ENCODE measurements at places on chromosomes 3 and 15. TPM values are rescaled to one million over a fixed set of nuclear protein-coding genes. Genes with fewer than 3 reads are reported as not detected.
A peak's percentile ranks its signal among the peaks of the same experiment; 100 is the strongest.

Gene LIPC
- total RNA-seq = not detected

Gene SNTN
- not detected for total RNA-seq

Gene TFDP2
- 20.8 TPM for total RNA-seq

- peak; percentile 84 for ATAC-seq
Observed at GRCh38 chr15:63466378-63467192, 37.8 kb upstream of the USP3 start.

DNA sequence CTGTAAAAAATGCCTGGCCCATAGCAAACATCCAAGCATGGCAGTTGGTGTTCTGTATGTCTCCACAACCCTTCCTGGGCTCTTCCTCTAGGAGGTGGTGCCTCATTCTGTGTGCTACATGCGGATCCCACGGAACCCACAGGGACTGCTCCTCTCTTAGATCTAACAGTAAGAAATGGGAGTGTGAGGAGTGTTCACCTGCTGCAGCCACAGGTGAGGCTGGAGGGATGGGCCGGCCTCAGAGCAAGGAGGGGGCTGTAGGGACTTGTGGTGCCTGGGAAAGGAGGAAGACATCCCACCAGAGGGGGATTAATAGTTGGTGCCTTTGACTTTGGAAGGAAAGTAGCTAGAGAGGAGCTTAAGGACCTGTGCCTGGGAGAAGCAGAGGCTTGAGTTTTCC is 22.2 kb downstream of the SEMA3G start:
- no peak for ATAC-seq

GRCh38 chr3:123733341-123733740 is 148.5 kb upstream of the HACD2 start:
- no peak for ATAC-seq
